ENCODE measurements at places on chromosomes 1 and 21.

DNA sequence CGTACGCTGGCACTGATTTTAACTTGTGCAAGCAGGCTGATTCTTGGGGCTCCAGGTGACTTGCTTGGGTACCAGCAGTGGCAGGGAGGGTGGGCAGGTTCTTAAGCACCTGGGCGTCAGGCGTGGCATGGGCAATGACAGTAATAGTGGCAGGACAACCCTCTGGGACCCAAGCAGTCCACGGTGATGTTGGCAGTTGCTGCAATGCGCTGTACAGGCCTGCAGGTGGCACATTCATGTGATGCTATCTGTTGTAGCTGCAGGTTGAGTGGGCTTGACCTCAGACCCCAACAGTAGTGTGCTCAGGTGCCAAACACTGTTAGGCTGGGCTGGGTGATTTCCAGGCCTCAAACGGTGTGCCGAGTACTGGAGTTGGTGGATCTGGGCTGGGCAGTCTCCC lies 10.2 kb upstream of the OR10J4 start:
- no peak for DNase-seq

DNA sequence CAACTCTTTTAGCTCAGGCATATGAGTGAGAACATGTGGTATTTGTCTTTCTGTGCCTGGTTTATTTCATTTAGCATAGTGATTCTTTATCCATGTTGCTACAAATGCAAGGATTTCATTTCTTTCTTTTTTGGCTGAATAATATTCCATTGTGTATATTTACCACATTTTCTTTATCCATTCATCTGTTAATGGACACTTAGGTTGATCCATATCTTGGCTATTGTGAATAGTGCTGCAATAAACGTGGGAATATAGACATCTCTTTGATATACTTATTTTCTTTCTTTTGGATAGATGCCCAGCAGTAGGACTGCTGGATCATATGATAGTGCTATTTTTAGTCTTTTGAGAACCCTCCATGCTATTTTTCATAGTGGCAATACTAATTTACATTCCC lies 30.8 kb downstream of the ASB17 start:
- no peak for DNase-seq

GRCh38 chr1:51219022-51219421 lies 17.1 kb upstream of the RNF11 start:
- no peak for DNase-seq

DNA sequence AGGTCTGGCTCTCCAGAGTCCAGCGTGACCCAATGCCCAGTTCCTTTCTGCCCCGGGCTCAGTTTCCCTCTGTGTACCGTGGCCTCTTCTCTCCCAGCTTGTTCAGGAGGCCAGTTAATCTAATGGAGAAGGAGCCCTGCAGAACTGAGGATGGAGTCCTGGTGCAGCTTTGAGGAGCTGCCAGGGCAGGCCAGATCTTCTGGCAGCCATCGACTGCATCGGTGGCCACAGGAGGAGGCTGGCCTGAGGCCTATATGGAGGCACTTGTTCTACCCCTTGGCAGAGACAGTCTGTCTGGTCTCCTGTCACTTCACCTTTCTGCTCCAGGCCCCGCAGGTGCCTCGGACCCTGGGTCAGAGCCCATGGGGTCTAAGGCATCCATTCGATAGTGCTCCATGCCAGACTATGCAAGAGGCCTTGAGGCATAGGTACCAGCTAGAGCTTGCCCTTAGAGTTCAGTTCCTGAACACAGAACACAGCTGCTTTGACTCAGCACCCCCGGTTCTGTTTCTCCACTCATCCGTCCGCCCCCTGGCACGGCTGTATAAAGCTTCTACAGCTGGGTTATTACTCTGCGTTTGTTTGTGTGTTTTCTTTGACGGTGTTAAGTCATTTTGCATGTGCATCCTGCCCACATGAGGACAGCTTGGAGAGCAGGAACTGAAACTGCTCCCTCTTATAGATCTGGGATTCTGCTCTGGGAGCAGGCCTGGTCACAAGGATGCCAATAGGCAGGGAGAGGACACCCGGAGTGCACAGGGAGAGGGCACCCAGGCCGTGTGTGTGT lies 18.5 kb upstream of the LRRN2 start:
- no peak for DNase-seq

DNA sequence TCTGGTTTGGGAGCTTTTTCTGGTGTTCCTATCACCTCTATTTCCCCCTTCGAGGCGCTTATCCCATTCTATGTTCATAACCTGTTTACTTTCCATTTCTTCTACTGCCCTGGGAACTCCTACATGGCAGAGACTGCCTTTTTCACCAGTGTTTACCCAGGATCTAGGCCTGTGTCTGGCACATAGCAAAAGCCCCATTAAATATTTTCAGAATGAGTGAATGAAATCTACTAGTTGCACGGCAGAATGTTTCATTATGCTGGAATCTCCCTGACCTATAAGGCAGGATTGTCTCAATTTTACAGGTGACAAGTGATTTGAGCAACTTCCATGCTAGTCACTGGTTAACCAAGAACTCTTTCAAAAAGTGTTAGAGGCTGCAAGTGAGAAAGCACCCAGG lies 70.1 kb downstream of the PGM1 start:
- no peak for DNase-seq
